ENCODE measurements at places on chromosomes 1 and 21.

- DNase-seq: no peak
Measured at GRCh38 chr1:232328486-232329102, 301.3 kb downstream of the SIPA1L2 start.

- DNase-seq: peak; percentile 2
Measured at GRCh38 chr1:47623557-47623940, 185.7 kb downstream of the FOXD2 start.

DNA sequence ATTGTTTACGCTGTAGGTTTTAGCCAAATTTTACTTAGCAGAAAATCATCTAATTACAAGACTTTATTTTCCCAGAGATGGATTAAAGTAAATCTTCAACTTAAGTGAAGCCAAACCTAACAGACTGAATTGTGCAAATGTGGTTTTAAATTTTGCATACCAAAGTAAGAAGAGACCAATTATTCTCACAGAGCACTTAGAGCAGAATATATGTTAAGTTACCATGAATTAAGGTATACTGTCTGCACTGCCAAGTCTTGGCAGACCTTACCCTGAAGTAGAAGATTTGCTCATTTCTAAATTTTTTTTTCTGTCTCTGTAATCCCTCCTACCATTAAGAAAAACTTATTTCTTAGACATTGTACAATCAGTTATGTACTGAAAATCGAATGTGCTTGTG, 24.1 kb downstream of the MRPS6 start:
- no peak for DNase-seq

GRCh38 chr1:111448918-111449702, at the start of the genes ATP5PB and WDR77:
TSS of gene ATP5PB (plus strand) at chr1:111449464. CDS start at chr1:111449542, 78 bp downstream.
TSS of gene WDR77 (minus strand) at chr1:111449256. CDS start at chr1:111449169, 87 bp downstream.
- DNase-seq: peak; percentile 87

- DNase-seq: no peak
Measured at GRCh38 chr1:117985973-117986372, 56.4 kb downstream of the WDR3 start.

GRCh38 chr21:29434081-29434480, 135.4 kb downstream of the BACH1 start:
- DNase-seq: no peak

- peak; percentile 74 for DNase-seq
Measured at GRCh38 chr21:41612674-41613532, 104.9 kb upstream of the TMPRSS2 start.

DNA sequence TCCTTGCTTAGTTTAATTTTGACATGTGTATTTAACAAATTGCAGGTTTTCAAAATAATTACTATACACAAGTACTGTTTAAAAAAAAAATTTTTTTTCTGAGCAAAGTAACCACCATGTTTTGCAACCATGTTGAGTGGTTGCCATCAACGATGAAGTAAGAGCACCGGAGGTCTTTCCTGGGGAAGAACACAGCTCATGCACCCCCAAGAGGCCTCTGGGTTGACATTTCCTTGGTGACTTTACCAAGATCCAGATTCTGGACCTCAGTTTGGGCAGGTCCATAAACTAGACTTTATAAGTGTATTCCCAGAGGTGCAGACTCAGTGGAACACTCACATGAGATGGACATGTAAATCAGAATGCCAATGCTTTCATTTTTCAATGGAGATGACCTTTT, 36.8 kb upstream of the RALGPS2 start:
- DNase-seq: no peak

- DNase-seq: no peak
Measured at GRCh38 chr1:29209173-29209572, 21.6 kb downstream of the MECR start.

Data from endothelial cell (in vitro differentiated cells).